Muscle of back (tissue), 13 donors: ENCODE measurements at places on chromosomes 7 and 10.

DNA sequence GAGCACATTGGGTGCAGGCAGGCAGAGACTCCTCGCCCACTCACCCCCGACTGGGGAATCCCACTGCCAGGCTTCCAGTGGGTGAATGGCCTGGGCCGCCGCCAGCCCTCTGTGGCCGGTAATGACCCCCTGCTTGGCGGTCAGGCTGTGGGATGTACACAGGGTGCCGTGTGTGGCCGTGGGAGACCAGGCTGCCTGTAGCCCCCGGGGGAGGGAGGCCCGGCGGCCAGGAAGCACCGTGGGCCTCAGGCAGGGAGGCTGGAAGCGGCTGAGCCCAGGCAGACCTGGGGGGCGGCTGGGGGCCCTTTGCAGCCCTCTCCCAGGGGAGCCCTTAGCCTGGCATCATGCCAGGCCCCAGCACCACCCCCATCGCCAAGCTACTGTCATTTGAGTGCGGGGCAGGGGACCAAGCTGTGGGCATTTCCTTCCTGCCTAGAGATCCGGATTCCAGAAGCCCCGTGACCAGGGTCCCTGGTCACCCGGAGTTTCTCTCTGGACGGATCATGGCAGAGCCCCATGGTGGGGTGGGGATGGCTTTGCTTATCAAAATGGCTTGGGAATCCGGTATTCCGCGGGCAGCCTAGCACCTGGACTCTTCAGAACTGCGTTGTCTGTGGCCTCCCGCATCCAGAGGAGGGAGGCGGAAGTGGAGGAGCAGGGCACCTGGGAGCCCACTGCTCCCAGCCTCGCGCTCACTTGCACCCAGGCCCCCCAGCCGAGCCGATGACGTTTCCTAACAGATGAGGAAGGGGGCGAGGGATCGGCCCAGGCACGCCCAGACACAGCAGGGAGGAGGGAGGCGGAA lies 1.1 kb downstream of the TTYH3 start:
- DNase-seq = no peak

- DNase-seq = no peak
Observed at GRCh38 chr10:116722736-116723427, 19.5 kb downstream of the HSPA12A start.

- DNase-seq = no peak
Observed at GRCh38 chr10:95425592-95426465, 135.0 kb upstream of the PDLIM1 start.

DNA sequence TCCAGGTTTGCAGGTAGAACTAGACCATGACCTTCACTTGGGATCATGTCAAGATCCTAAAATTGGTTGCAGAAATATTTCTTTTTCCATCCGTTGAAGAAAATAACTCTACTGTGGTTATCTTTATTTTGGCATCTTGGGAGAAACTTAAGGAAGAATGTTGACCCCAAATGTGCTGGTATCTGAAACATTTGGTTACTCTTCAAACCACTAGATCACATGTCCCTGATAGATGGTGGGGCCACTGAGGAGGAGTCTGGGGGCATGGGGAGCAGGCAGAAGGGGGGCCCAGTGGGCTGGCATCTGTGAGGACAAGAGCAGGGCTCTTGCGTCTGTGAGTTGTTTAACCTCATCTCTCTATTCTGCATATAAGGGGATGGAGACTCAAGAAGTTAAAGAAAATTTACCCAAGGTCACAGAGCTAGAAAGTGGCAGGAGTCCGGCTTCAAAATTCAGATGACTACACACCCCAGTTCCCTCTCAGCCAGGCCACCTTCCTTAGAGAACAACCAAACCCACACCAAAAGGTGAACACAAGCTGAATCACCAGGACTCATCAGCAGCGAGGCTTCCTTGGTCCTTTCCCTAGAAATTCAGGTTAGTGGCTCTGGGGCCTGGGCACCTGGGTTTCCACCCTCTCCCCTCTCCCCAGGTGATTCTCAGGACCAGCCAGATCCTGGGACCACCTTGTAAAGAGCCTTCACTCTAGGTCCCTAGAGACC lies 40.6 kb upstream of the SRGN start:
- no peak for DNase-seq

DNA sequence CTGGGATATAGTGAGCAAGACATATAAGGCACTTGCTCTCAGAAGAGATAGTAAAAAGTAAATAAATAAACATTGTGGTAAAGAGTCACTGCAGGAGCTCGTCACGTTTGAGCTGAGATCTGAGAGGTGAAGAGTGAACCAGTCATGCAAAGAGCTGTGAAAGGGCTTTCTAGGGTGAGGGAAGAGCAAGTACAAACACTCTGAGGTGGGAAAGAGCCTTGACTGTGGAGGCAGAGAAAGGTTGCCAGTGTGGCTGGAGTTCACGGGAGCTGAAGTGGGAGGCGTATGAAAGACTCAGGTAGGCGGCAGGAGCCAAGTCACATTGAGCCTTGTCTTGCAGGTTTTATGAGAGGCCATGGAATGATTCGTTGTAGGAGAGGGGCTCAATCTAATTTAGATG lies 141.0 kb downstream of the C1GALT1 start:
- DNase-seq = no peak

DNA sequence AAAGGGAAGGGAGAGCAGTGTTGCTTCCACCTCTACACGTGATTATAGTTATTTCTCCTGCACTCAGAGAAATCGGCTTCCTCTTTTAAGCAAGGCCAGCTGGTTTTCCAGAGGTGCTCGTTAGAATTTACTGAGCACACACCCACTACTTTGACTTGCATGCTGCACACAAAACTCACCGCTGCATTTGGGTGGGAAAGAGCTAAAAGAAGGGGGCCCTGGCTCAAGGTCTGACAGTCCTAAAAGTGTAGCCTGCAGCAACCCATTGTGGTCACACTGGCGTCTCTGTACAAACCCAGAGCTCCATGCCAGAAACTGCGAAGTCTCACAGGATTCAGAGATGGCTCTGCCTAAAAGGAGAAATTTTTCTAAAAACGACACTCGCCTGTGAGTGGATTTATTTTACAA lies 133.7 kb downstream of the SLC25A13 start:
- DNase-seq = no peak

GRCh38 chr7:117171106-117171505 lies 151.8 kb downstream of the WNT2 start:
- DNase-seq = no peak

DNA sequence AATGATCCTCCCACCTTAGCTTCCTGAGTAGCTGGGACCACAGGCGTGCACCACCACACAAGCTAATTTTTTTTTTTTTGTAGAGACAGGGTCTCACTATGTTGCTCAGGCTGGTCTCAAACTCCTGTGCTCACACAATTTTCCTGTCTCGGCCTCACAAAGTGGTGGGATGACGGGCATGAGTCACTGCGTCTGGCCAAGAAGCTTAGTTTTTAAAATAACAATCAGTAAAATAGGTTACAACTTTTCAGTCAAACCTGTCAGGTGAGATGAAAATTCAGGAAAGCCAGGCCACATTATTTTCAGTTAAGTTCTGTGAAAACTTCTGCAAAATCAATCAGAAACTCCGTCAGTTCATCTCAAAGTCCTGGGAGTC lies 55.4 kb downstream of the FAM241B start:
- no peak for DNase-seq

DNA sequence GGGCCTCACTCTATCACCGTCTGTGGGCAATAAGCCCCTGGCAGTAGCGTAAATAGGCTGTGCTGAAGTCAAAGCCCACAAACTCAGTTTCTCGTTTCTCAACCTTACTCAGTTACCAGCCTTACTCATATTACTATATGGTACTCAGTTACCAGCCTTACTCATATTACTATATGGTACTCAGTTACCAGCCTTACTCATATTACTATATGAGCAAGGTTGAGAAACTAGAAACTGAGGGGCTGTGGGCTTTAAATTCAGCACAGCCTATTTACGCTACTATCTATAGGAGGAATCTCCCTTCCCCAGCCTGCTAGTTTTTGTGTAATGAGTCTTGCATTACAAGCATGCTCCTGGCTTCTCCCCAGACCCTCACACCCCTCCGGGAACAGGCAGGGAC lies 35.4 kb downstream of the CCDC3 start:
- DNase-seq = no peak

GRCh38 chr7:25636871-25637283 lies 408.6 kb upstream of the NPVF start:
- DNase-seq = peak; percentile 57

- DNase-seq = no peak
Observed at GRCh38 chr10:9175200-9175599, 1120.7 kb downstream of the GATA3 start.

GRCh38 chr10:5390607-5391205 lies 13.9 kb downstream of the TUBAL3 start:
- no peak for DNase-seq

GRCh38 chr7:132321387-132321786 lies 254.9 kb downstream of the PLXNA4 start:
- no peak for DNase-seq

DNA sequence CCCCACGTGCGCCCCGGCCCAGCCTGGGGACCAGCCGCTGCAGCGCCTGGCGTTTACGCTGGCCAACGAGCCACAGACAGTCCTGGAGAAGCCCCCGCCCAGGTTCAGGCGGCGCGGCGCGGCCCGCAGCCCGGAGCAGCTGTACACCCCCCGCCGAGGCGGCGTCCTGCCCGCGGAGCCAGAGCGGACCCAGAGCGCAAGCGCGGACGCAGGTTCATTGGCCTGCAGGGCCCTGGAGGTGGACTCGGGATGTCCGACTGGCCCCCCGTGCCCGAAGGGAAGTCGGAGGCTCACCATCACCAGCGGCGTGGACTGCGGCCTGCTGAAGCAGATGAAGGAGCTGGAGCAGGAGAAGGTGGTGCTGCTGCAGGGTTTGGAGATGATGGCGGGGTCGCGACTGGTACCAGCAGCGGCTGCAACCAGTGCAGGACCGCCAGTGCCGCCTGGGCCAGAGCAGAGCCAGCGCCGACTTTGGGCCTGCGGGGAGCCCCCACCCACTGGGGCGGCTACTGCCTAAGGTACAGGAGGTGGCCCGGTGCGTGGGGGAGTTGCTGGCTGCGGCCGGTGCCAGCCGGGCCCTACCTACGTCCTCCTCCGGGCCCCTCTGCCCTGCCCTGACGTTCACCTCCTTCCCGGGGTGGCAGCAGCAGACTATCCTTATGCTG lies 72.0 kb upstream of the KCTD7 start:
- DNase-seq = no peak

GRCh38 chr10:6047847-6048246 lies 14.3 kb downstream of the IL2RA start:
- DNase-seq = no peak

- DNase-seq = peak; percentile 73
Observed at GRCh38 chr7:18345641-18346234, 149.8 kb upstream of the HDAC9 start.

GRCh38 chr10:485776-486175 lies 203.7 kb downstream of the DIP2C start:
- no peak for DNase-seq

DNA sequence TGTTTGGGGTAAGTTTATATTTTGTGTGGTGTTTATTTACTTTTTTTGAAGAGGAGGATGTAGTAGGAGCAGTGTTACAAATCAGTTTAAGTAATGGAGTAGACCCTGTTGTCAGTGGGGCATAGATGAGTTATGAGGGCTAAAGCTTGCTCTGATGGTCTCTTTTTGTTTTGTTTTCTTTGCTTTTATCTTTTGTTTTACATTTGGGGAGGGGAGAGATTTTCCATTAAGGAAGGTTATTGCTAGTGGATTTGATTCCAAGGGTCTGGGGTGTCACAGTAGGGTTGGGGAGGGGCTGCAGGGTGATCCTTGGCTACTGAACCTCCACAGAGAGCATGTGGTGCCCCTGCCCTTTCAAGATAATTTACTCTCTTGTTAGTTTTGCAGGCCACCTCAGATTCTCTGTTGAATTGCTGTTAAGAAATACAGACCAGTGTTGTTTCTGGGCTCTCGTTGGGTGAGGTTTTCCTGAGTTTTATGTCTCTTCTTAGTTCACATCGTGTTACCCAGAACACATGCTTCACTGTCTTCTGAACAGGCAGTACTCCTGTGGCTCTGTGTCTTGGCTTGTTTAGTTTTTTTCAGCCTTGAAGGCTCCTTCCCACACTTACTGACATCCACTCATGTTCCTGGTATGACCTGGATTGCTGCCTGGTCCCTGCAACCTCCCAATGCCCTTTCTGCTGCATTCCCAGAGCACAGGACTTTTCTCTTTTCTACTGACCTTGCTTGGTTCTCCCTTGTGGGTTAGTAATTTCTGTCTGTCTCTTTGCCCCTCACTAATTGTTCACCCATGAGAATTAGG lies 4.2 kb downstream of the KIFBP start:
- DNase-seq = no peak

DNA sequence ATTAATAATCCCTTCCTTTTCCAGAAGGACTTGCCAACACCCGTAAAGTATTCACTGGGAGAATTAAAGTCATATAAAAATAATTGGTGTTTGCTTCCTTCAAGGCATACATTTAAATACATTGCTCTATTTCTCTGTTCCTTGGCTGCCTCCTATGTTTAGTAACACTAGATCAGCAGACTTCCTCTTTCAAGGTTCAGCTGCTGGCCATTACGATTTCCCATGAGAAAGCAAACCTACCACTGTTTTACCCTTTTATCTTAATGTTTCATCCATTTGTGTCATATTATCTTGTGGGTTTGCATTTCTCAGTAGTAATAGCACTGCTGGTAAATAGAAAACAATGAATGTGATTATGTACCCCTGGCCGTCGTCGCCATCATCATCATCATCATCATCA lies 313.8 kb upstream of the BMPER start:
- DNase-seq = peak; percentile 73

- DNase-seq = no peak
Observed at GRCh38 chr10:29102233-29102632, 186.6 kb upstream of the LYZL1 start.

GRCh38 chr10:73920089-73920488 lies 9.2 kb downstream of the PLAU start:
- DNase-seq = peak; percentile 83

- no peak for DNase-seq
Observed at GRCh38 chr10:11886851-11887250, 63.7 kb downstream of the PROSER2 start.

- peak; percentile 81 for DNase-seq
Observed at GRCh38 chr7:81029511-81029910, 110.7 kb upstream of the SEMA3C start.

DNA sequence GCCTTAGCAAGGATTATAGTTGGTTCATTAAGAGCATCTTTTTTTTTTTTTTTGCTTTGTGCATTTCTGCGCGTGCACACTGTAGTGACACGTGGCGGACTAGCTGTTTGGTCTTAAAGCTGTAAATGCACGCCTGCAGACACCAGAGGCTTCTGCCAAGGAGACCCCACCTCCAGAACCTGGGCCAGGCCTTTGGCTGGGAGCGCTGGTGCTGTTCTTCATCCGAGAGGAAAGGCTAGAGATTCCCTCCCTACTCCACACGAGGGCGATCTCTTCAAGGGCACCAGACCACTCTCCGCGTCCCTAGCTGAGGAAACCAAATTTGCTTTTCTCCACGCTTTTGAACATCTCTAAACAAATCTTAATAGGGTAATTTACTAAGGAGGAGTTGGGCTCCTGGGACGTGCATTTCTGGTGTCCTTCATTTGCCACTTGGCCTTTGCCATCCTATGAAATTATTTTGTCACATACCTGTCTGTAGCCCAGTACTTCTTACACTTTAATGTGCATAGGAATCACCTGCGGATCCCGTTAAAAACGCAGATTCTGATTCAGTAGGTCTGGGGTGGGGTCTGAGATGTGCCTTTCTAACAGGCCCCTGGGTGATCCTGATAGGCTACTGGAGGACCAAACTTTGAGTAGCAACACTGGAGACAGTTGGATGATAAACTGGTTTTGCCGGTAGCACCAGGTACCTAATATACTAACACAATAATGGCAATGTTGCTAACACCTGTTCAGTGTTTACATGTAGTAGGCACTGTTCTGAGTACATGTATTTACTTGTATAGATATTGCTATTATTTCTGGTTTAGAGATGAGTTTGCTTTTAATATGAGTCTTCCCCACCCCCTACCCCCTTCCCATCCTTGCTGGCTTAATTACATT lies 1.3 kb upstream of the SLC26A5 start:
- DNase-seq = peak; percentile 15
